ENCODE measurements at places on chromosomes 12 and 14. TPM values are rescaled to one million over a fixed set of nuclear protein-coding genes. Genes with fewer than 3 reads are reported as not detected.

Gene AQP5
- 0.09 TPM for total RNA-seq

Gene SOCS2
- total RNA-seq: 18.6 TPM

Gene P2RX2
- 0.66 TPM for total RNA-seq

Gene RTL1
- total RNA-seq: under 0.01 TPM

Gene MGP
- 14.5 TPM for total RNA-seq

Gene NID2
- 7.5 TPM for total RNA-seq

Gene LBHD2
- 0.19 TPM for total RNA-seq

Gene ACACB
- total RNA-seq: 2.0 TPM

Gene SYCP3
- 0.76 TPM for total RNA-seq

Gene VPS33A
- total RNA-seq: 20.3 TPM

Gene TAS2R8
- not detected for total RNA-seq

DNA sequence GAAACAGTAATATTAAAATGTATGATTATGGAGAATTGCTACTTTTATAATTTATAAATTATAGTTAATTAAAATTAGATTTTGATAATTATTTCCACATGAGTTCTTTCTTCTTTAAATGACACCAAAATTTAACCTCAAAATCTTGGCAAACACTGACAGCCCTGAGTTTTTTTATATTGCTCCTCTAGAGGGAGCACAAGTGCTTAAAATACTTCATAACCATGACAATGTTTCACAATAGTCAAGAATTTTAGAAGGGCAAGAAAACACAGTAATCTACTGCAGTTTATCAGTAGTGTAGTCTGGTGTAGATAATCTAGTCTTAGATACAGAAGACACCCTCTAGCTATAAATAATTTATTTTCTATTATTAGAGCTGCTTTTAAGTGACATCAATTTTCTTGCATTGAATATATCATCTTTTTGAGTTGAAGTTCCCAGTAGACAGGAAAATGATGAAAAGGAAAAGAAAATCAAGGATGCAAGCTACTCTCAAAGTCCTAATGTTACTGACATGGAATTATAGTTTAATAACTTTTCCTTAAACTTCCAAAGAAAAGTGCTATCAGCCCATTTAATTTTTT, 14.3 kb upstream of the PTGER2 start:
- H3K27me3 ChIP-seq: no peaks in the 10 kb centered on the region
- no peaks in the 10 kb centered on the region for H3K36me3 ChIP-seq
- H3K27ac ChIP-seq: no peak overlapping the region
- DNase-seq: no peak

GRCh38 chr12:101238306-101238705, 28.3 kb upstream of the SLC5A8 start:
- no peaks in the 10 kb centered on the region for H3K36me3 ChIP-seq
- H3K4me3 ChIP-seq: no peak overlapping the region
- H3K4me1 ChIP-seq: no peaks in the 10 kb centered on the region

DNA sequence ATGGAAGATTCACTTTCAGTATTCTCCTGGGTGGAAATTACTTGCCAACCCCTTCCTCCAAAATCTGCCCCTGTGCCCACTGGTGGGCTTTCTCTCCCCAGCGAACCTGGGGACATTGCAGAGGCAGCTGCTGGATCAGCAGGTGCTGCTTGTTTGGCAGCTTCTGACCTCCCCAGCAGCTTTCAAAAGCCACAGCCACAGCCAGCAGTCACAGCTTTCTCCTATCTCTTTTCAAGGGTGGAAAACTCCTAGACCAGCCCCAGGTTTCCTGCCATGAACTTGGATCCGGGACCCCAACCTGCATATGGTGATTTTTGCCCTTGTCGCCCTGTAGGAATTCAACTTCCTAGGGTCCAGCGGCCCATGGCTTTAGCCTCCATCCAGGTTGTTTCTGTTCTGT, 330.8 kb downstream of the ADAMTS20 start:
- H3K27ac ChIP-seq: no peak overlapping the region
- H3K4me1 ChIP-seq: no peaks in the 10 kb centered on the region
- H3K36me3 ChIP-seq: no peaks in the 10 kb centered on the region
- no peak overlapping the region for H3K4me3 ChIP-seq
- no peaks in the 10 kb centered on the region for H3K27me3 ChIP-seq

DNA sequence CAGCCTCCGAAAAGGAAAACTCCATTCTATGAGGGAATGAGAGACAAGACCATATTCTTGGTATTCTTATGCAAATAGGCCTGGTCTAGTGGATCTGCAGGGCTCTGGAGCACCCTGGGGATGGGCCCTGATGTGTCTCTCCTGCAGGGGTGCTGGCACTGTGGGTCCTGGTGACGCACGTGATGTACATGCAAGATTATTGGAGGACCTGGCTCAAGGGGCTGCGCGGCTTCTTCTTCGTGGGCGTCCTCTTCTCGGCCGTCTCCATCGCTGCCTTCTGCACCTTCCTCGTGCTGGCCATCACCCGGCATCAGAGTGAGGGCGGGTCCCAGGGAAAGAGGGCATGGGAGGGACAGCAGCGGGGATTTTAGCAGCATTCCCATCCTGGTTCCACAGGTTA, 5.8 kb downstream of the SLC48A1 start:
- H3K36me3 ChIP-seq: peaks cover 26% of the 10 kb centered on the region
- peaks cover 14% of the 10 kb centered on the region for H3K4me1 ChIP-seq
- no peak overlapping the region for H3K27ac ChIP-seq
- no peaks in the 10 kb centered on the region for H3K27me3 ChIP-seq
- no peak overlapping the region for H3K4me3 ChIP-seq

DNA sequence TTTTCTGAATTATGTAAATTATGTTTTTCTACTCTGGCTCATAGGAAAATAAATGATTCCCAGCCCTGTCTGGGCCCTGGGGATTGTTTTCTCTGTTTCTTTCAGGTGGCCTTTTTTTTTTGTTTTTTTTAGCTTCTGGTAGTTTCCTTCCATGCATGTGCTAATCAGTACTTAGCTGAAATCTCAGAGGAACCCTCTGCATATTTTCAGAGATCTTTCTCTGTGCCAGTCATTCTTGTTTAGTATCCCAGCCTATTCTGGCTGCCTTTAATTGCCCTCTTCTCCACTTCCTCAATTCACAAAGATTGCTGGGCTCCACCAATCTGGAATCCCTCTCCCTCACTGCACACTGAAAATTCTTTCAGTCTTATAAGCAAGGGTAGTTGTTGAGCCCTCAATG, 46.9 kb downstream of the CNOT2 start:
- no peaks in the 10 kb centered on the region for H3K4me1 ChIP-seq
- no peak overlapping the region for H3K4me3 ChIP-seq
- no peak for DNase-seq
- no peaks in the 10 kb centered on the region for H3K27me3 ChIP-seq
- H3K36me3 ChIP-seq: peaks cover 14% of the 10 kb centered on the region
- H3K27ac ChIP-seq: no peak overlapping the region

DNA sequence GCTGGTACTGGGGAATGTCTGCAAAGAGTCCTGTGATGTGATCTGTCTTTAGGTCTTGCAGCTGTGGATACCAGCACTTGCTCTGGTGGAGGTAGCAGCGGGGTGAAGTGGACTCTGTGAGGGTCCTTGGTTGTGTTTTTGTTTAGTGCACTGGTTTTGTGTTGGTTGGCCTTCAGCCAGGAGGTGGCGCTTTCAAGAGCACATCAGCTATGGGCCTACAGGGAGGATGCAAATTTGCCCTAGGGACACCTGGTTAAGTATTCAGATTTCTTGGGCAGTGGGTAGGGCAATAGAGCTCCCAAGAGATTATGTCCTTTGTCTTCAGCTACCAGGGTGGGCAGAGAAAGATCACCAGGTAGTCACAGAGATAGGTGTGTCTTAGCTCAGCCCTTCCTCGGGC, 63.8 kb downstream of the PTGER2 start:
- H3K4me1 ChIP-seq: no peaks in the 10 kb centered on the region
- no peak overlapping the region for H3K27ac ChIP-seq
- H3K36me3 ChIP-seq: no peaks in the 10 kb centered on the region
- no peak overlapping the region for H3K4me3 ChIP-seq

- DNase-seq: no peak
- no peak overlapping the region for H3K27ac ChIP-seq
- peaks cover 5% of the 10 kb centered on the region for H3K4me1 ChIP-seq
- no peak overlapping the region for H3K4me3 ChIP-seq
- no peaks in the 10 kb centered on the region for H3K27me3 ChIP-seq
Measured at GRCh38 chr14:75417674-75418073, 10.1 kb upstream of the JDP2 start.

GRCh38 chr14:53306267-53306721, 153.2 kb upstream of the DDHD1 start:
- H3K36me3 ChIP-seq: no peaks in the 10 kb centered on the region
- H3K27ac ChIP-seq: no peak overlapping the region
- no peaks in the 10 kb centered on the region for H3K27me3 ChIP-seq
- DNase-seq: no peak

DNA sequence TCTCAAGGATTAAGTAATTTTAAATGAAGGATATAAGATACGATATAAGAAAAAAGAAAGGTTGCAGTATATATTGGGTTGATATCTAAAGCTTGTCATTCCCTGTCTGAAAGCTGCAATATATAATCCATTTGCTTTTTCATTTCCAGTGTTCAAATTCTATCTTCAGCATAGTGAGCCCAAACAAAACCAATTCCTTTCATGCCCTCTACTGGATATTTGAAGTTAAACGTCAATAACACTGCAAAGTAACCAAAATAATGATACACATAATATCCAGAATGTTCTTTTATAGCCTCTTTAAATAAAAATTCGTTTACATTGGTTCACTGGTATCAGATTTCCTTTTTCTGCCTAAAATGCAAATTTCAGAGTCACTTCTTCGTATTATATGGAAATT, 64.5 kb upstream of the DAAM1 start:
- H3K27ac ChIP-seq: no peak overlapping the region
- no peaks in the 10 kb centered on the region for H3K4me1 ChIP-seq
- H3K27me3 ChIP-seq: no peaks in the 10 kb centered on the region
- no peak overlapping the region for H3K4me3 ChIP-seq
- DNase-seq: no peak

- no peak overlapping the region for H3K4me3 ChIP-seq
- DNase-seq: no peak
- H3K36me3 ChIP-seq: no peaks in the 10 kb centered on the region
- no peaks in the 10 kb centered on the region for H3K27me3 ChIP-seq
- H3K4me1 ChIP-seq: no peaks in the 10 kb centered on the region
Measured at GRCh38 chr14:53850714-53851296, 105.8 kb downstream of the BMP4 start.

GRCh38 chr14:72332046-72332445, 399.8 kb downstream of the RGS6 start:
- no peak overlapping the region for H3K4me3 ChIP-seq
- no peak overlapping the region for H3K27ac ChIP-seq
- H3K36me3 ChIP-seq: no peaks in the 10 kb centered on the region
- H3K4me1 ChIP-seq: no peaks in the 10 kb centered on the region
- no peaks in the 10 kb centered on the region for H3K27me3 ChIP-seq

GRCh38 chr12:3777206-3777809, 24.4 kb upstream of the CRACR2A start:
- DNase-seq: peak; percentile 45
- peaks cover 11% of the 10 kb centered on the region for H3K4me1 ChIP-seq
- no peaks in the 10 kb centered on the region for H3K27me3 ChIP-seq
- no peaks in the 10 kb centered on the region for H3K36me3 ChIP-seq
- H3K4me3 ChIP-seq: no peak overlapping the region
- H3K27ac ChIP-seq: no peak overlapping the region

- H3K36me3 ChIP-seq: no peaks in the 10 kb centered on the region
- no peak overlapping the region for H3K4me3 ChIP-seq
- no peaks in the 10 kb centered on the region for H3K27me3 ChIP-seq
- no peak for DNase-seq
Measured at GRCh38 chr12:88267630-88268029, 125.5 kb downstream of the TMTC3 start.

Data from thymus (tissue), 14 donors.